ENCODE measurements at places on chromosomes 6 and 20.

- no peak for DNase-seq
Observed at GRCh38 chr6:52155791-52156576, 30.2 kb upstream of the IL17A start.

DNA sequence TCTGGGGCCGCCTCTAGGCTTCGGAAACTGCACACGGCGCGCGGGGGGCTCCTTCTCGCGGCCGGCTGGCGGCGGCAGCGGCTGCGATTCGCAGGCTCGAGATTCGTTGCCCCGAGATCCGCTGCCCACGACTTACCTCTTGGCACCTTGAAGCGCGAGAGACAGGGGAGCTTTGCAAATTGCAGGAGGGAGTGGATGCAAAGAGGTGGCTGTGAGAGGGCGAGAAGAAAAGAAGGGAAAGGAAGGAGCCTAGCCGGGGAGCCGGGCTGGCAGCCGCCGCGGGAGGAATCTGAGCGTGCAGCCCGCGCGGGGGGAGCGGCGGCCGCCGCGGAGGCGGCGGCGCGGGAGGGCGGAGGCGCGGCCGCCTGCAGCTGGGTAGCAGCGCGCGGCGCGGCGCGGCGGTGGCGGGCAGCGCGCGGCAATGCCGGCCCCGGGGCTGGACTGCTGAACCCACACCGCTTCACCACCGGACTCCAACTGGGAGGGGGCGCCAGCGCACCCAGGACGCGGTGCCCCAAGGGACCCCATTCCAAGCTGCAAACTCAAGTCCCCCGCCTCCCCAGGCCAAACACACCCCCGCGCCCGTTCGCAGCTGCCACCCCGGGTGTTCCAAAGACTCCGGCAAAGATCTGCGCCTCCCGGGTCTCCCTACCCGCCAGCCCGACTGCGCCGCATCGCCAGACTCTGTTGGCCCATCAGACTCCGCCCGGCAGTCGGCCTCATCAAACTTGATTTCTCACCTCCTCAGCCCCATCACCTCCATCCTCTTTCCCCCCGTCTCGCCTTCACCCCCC, 44.2 kb upstream of the SUPT3H start:
- DNase-seq: no peak

GRCh38 chr6:157552820-157553485, 172.0 kb downstream of the ZDHHC14 start:
- no peak for DNase-seq

DNA sequence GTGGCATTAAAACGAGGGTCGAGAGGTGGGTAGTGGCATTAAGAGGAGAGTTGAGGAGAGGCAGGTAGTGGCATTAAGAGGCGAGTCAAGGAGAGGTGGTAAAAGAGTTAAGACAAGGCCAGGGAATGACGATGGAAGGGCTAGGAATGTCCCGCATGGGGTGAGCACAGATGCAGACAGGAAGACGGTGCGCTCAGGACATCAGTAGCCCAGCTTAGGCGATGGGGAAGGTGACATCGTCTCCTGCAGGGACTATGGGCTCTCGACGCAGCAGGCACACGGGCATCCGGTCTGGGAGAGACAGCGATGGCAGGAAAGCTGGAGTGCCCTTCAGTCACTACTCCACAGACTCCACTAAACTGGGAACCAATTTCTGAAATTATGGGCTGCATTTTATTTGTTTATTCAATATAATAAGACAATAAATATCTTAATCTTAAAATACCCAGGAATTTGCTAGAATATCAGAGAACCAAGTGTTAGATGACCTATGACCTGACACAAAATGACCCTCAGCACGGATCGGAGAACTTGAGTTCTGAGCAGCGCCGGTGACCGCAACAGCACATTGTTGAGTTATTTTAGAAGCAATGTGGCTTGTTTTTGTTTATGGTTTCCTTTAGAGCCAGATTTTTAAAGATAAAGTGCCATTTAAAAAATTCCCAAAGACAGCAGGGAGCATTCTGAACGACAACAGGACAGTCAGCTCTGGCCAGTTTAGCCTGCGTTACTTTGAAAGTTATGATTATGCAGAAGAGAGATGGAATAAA, 177.7 kb downstream of the SMOC2 start:
- no peak for DNase-seq

DNA sequence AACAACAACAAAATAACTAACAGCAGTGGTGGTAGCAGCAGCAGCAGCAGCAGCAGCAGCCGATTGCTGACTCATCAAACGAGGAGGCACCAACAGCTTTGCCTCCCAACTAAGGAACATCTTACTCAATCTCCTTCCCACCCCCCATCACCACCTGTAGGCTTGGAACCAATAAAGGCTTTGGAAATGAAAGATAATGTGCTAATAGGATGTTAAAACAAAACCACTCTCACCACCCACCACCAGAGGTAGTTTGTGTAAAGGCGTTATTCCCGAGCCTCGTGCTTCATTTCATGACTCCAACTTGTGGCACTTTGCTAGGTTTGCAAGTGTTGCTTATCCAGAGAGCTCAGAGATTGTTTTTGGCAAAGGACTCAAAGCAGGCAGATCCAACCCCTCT, 346.5 kb downstream of the CD83 start:
- no peak for DNase-seq

GRCh38 chr6:51657491-51657890, 429.9 kb downstream of the PKHD1 start:
- no peak for DNase-seq

DNA sequence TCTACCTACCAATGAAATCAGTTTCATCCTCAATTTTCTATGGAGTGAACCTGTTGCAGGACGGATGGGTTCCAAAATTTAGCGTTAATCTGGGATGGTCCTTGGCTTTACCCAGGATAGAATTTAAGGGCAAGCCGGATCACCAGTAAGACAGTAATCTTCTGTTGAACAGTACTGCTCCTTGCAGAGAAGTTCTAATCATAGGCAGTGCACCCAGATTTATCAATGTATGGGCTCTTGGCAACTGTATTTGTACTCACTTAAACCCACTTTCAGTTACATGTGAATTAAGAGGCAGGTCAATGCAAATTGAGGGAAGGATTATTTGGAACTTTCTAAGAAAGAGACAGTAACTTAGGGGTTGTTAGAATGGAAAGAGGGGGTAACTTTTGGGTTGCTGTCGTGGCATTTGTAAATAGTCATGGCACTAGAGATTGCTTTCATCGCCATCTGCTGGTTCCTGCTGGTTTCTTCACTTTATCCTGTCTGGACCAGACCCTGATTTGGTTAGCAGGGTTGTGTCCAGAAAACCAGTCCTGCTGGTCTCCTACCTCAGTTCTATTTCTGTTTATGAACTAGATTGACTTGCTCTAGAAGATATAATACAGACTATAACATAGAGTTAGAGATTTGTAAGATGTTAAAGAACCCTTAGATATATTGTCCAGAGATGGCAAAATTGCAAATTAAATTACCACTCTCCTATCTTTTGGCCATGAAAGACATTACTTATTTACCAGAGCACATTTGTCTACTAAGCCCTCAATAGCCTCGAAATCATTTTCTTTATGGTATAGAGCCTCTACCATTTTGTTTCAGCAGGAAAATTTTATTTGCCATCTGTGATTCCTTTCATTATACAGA, 646.3 kb downstream of the UTRN start:
- DNase-seq: no peak

- peak; percentile 96 for DNase-seq
Observed at GRCh38 chr6:166619912-166620311, 7.1 kb downstream of the RPS6KA2 start.

DNA sequence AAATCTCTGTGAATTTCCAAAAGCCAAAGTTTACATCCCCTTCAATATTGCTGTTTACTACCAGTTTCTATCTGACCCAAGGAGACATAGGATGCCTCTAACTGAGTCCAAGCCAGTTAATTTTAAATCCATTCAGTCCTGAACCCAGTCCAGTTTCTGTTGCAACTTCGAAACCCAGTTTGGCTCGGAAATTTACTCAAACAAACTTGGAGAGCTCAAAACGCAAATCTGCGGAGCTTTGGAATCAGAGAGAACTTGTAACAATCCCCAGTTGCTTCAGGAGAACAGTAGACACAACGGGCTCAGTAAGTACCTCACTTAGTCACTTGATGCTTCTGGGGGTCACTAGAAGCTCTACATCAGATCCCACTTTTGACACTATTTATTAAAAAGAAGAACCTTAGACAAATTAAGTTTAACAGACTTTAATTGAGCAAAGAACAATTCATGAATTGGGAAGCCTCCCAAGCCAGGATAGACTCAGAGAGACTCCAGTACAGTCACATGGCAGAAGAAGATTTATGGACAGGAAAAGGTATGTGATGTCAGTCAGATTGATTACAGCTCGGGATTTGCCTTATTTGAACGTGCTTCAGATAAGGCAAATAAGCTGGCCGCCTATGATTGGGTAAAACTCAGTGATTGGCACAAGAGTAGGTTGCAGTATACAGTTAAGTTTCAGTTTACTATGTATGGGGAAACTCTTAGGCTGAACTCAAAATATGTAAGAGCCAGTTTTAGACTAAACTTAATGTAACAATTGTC, 118.0 kb downstream of the RFPL4B start:
- DNase-seq: no peak

DNA sequence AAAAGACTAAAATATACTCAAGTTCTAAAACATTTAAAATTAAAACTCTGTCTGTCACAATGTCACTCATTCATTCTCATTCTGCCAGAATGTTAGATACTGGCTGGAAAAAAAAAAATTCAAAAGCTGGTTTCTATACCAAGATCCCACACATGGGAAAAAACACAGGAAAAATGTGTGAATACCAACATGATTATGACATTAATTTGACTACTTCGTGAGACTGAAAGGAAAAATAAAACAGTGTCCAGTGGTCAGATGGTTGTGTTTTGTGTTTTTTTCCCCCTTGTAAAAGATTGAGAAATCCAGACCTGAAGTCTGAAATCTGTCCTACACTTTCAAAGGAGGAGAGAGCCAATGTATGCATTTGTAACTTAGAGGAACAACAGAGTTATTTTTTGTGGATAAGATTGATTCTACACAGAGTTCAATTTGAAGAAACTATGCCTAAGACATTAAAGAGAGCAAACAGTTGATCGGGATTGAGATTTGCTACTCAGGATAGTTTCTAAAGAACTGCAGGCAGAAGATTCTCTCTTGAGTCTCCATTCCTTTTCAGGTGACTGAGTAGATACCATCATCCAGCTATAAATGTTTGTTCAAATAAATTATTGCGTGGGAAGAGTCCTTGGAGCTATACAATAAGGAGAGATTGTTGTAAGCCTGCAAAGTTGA, 39.2 kb upstream of the TXLNB start:
- no peak for DNase-seq

DNA sequence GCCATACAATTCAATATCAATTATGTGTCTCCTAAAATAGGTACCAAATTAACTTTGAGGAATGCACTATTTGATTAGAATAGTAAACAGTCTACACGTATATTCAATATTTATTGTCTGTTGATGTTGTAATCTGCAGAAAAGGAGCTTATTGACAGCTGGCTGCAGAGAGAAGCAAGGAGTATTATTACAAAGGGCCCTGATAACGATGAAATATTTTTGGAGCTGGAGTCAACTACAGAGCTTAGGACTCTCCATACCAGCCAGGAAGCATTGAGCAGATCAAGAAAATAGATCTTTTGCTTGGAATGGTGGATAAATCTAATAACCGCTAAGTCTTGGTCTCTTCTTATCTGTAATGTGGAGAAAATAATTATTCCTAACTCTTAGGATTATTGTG, 25.5 kb downstream of the ABRACL start:
- DNase-seq: no peak

GRCh38 chr6:14270925-14271788, 153.6 kb downstream of the CD83 start:
- DNase-seq: peak; percentile 76

DNA sequence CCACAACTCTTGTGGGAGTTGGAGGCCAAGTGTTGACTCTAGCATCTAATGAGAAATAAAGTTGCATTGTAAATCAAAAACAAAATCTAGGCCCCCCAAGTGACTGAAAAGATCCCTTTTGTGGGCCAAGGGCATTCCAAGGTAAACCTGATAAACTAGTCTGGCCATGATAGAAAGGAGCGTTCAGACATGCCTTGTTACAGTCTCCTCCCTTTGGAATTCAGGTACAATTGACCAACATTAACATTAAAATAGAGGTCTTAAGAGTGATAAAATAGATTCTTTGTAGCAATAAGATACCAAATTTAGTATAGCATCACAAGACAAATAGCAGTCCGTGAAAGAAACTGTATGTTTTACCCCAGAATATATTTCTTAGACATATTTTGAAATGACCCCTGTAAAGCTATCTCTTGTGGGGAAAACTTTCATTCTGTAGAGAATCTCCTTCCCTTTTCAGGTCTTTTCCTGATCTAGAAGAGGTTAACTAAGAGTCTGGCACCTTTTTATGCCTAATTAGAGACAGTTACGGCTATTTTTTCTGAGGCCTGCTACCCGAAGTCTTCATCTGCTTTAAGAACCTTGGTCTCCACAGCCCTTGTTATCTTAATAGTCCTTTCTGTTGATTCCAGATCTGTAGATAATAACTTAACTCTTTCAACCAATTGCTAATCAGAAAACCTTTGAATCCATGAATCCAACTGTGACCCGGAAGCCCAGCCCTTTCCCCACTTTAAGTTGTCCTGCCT, 495.4 kb upstream of the MMS22L start:
- DNase-seq: no peak

GRCh38 chr6:159042003-159042825, 2.6 kb downstream of the TAGAP start:
- no peak for DNase-seq

GRCh38 chr6:16648003-16648402, 113.3 kb downstream of the ATXN1 start:
- DNase-seq: no peak

DNA sequence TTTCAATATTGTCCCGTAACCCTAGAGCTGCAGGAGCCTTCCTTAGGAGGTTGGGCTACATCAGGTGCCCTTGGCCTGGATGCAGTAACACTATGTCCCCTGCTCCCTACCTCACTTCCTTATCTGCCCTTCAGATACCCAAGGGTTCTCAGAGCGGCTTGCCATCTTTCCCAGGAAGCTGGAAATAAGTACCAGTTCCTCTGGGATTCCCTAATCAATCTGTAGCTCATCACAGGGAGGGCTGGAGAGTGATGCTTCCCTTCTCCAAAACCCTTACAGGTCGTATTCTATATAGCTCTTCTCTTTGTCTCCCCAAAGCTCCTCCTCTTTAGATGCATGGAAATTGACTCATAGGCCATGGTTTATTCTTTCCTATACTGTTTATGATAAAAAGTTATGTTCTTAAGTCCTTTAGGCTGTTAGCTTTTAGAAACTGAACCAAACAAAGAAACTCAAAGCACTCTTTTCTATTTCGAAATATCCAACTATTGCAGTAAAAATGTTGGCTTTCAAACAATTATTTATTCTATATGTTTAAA, 4.2 kb downstream of the MYCT1 start:
- no peak for DNase-seq
